Cardiac muscle cell (in vitro differentiated cells and primary cell): ENCODE measurements at places on chromosomes 2 and 18. TPM values are rescaled to one million over a fixed set of nuclear protein-coding genes. Genes with fewer than 3 reads are reported as not detected.

GRCh38 chr18:63867368-63868125, 20.0 kb upstream of the SERPINB2 start:
- DNase-seq: no peak

GRCh38 chr2:232634206-232635150, 1.1 kb downstream of the EFHD1 start:
- DNase-seq: peak; percentile 61

GRCh38 chr18:9081940-9082339, 20.6 kb upstream of the NDUFV2 start:
- no peak for DNase-seq

- no peak for DNase-seq
Measured at GRCh38 chr18:13471971-13472628, 253.5 kb downstream of the LDLRAD4 start.

- peak; percentile 75 for DNase-seq
Measured at GRCh38 chr18:48948112-48949049, 2.4 kb downstream of the SMAD7 start.

GRCh38 chr18:74286856-74287255, 4.9 kb downstream of the CYB5A start:
- DNase-seq: no peak

- DNase-seq: no peak
Measured at GRCh38 chr18:9608298-9608697, 6.1 kb downstream of the PPP4R1 start.

- peak; percentile 40 for DNase-seq
Measured at GRCh38 chr18:28365411-28365831, 188.5 kb upstream of the CDH2 start.

- peak; percentile 56 for DNase-seq
Measured at GRCh38 chr2:169221745-169222369, 140.5 kb downstream of the LRP2 start.

DNA sequence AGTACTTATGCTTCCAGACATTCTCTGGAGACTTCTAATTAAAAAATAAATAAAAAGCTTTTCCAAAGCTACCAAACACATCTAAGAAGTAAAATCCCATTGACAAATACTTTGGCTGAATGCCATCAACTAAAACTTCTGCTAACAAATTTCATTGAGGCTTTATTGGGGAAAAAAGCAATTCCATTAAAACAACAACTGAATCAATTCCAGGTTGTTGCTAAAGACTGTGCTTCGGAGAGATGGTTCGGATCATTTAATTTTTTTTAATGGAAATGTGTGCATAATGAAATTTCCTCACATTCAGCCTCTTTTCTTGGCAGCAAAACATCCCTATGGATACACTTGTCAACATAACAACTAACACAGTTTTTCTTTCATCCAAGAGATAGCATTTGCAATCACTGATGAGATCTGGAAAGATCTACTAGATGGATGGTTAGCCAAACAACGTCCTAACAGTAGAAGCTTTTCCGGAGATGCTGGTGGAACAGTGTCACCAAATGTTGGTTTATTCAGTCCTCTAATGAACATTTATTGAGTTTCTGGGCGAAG, 446.1 kb upstream of the FAM98A start:
- DNase-seq: no peak

REG3G gene
- not detected in 2 replicates for total RNA-seq

RAB6C gene
- 0.09 TPM in 1 of 2 replicates, not detected in the other for total RNA-seq
